NCI-H2171 treated with DMSO at 0.1 percent for 48 hours (cell line): ENCODE measurements at places on chromosomes 3 and 15.

GRCh38 chr3:103614719-103615118 is 1179.9 kb downstream of the ZPLD1 start:
- no peak for DNase-seq

GRCh38 chr3:24810881-24811280 is 316.2 kb upstream of the THRB start:
- DNase-seq: peak; percentile 8

- DNase-seq: no peak
Observed at GRCh38 chr3:24530471-24530870, 35.8 kb upstream of the THRB start.

- DNase-seq: no peak
Observed at GRCh38 chr15:52082197-52083036, 30.2 kb downstream of the BCL2L10 start.

DNA sequence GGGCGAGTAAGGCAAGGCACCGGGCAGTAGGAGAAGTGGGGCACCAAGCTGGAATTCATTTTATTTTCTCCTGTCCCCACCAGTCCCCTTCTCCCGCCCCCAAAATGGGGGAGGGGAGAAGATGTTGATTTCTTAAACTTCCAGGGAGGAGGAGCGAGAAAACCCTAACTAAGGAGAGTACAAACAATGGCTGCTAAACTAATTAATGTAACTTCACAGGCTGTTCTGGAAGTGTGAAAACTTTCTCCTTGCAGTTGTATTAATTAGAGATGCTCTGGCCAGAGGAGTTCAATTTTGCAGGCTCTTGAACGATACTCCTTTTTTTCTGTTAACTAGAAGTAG is 11.5 kb downstream of the ZIC4 start:
- DNase-seq: no peak

GRCh38 chr3:107588217-107588616 is 65.5 kb downstream of the BBX start:
- peak; percentile 87 for DNase-seq

- DNase-seq: no peak
Observed at GRCh38 chr3:13332740-13333139, 87.4 kb downstream of the NUP210 start.

DNA sequence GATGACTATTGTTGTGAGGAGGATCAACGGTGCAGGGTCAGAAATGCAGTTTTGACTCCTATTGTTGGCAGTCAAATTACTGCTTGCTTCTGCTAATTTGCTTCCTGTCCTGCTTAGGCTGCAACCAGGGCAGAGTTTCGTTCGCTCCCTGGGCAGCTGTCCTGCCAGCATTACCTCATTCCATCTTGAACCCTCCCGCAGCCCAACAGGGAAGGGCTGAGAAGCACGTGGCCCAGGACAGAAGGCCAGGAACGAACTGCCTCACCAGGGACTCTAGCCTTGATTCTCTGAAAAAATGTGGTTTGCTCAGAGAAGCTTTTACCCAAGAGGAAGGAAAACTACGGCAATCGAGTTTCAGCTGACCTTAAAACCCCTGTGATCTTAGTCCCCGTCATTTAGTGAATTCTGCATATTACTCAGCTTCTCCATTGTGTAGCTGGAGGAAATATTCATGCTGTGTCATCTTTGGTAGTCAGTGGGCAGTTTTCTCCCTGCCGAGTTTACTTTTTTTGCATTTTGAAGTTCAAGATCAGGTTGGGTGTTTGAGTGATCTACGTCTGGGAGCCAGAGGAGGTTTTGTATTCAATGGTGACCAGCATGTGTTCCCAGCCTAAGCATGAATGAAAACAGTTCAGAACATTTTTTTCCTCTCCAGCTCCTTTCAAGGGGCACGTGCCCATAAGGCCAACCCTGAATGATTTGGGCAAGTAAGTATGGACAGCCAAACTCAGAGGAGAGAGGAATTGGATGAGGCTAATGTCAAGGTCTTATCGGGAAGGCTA is 23.0 kb downstream of the TLNRD1 start:
- DNase-seq: no peak

DNA sequence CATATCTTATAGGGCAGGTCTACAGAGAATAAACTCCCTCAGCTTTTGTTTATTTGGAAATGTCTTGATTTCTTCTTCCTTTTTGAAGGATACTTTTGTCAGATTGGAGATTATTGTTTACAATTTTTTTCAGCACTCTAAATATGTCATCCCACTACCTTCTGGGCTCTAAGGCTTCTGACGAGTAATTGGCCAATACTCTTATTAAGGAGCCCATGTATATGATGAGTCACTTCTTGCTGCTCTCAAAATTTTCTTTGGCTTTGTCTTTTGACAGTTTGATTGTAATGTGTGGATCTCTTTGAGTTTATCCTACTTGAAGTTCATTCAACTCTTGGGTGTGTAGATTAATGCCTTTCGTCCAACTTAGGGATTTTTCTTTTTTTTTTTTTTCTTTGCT is 28.9 kb upstream of the CD200R1L start:
- DNase-seq: no peak

GRCh38 chr3:39573392-39573791 is 105.9 kb downstream of the MOBP start:
- no peak for DNase-seq

DNA sequence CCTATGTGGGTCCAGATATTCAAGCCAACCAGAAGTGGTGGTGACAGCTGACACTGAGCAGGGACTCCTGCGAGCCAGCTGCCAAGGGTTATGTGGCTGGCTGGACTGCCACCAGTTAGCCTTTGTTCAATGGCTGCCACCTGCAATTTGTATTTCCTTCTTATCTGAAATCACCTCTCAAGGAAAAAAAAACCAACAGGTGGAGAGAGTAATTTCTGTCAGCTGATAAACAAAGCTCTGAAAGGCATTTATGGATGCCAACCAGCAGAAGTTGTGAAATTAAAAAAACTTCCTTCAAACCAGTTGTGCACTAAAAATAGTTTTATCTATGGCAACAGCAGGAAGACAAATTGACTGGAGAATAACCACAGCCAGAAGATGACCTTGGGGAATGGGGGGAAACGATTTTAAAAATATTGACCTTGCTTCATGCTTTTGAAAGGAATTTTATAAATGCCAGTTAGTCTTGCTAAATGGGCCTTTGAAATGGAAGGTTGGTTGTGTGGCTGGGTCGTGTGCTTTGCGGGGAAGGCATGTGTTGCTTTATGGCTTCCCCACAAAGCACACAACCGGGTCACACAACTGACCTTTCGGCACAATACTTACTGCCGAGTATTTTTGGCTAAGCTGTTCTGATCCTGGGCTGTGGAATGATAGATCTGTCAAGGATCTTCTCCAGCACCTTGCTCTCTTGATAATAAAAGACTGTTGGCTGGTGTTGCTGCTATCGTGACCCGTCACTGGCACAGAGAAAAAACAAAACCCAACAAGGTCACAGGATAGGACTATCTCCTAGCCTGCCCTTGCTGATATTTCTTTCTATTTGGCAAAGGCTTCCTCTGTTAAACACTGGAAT is 3.5 kb downstream of the MYZAP start:
- DNase-seq: no peak

DNA sequence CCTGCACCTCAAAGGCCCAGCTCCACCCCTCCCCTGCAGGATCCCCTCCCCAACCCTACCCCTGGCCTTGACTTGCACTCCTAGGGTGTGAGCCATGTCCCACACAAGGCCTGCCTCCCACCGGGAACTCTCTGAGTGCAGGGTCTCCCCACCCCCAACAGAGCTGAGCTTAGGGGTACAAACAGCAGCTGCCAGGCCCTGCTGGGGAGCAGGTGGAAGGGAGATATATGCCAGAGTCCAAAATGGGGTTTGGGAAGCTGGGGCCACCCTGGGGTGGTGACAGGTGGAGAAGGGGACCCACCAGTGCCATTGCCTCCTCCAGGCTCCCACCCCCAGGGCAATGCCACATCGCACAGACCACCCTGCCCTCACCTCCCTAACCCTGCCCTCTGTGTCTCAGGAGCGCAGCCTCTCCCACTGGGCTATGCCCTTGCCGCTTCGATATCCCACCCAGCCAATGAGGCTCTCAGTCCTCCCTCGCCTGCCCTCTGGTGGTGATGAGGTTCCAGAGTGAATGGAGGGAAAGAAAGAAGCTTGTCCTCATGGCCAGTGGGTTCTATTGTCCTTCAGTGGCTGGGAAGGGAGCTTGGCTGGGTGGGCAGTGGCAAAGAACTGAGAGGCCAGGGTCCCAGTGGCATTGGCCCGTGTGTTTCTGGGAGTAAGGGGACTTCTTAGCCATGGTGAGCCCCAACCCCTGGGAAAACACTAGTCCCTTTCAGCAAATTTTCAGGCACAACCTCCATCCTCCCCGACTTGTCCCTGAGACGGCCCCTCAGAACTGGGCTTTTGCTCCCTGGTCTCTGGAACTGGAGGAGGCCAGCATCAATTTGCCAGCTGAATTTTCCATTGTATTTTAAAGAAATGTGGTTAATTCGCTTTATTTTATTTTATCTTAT is 46.8 kb downstream of the CYP11A1 start:
- DNase-seq: peak; percentile 63

DNA sequence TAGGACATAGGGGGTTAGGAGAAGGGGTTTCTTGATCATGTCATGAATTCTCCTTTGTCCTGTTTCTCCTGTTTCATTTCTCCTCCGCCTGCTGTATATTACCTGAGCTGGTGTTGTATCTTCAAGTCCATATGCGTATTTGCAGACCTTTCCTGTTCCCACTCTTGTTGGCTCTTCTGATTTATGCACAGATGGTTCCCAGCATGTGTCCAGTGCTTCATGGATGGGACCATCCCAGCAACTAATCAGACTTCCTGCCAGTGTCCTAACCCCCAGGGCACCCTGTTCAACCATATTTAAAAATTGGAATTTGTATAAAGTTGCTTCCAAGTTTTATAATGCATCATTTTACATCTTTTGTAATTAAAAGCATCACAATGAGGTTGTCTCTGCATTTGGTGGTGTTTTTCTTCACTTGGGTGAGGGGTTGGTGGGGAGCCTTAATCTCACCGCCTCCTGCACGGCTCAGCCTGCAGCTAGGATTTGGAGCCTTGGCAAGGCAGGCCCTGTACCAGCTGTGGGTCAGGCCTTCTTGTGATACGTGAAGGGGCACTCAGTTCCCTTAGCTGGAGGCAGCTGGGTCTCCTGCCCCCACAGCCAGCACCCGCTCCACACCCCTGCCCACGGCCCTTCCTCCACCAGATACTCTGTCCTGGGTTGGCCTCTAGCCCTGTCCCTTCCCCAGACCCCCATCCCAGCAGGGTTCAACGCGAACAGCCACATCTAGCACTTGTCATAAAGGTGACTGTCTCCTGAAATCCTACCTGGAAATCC is 72.0 kb upstream of the BLM start:
- peak; percentile 51 for DNase-seq

- DNase-seq: no peak
Observed at GRCh38 chr3:88131695-88132094, 18.1 kb upstream of the C3orf38 start.

DNA sequence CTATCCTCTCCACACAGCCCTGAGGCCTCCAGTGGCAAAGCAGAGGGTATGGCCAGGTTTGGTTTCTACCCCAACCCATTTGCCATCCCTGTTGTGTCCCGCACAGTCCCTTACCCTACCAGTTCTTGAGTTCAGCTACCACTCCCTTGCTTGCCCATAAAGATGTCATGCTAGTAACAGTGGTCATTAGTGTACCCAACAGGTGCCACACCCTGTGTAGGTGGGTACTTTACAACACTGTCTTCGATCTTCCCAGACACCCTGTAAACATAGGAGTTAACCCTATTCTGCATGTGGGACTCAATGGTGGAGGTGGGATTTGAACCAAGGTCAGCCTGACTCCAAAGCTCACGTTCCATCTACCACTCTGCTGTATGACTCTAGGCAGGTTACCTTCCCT is 23.2 kb downstream of the LINGO1 start:
- DNase-seq: no peak

DNA sequence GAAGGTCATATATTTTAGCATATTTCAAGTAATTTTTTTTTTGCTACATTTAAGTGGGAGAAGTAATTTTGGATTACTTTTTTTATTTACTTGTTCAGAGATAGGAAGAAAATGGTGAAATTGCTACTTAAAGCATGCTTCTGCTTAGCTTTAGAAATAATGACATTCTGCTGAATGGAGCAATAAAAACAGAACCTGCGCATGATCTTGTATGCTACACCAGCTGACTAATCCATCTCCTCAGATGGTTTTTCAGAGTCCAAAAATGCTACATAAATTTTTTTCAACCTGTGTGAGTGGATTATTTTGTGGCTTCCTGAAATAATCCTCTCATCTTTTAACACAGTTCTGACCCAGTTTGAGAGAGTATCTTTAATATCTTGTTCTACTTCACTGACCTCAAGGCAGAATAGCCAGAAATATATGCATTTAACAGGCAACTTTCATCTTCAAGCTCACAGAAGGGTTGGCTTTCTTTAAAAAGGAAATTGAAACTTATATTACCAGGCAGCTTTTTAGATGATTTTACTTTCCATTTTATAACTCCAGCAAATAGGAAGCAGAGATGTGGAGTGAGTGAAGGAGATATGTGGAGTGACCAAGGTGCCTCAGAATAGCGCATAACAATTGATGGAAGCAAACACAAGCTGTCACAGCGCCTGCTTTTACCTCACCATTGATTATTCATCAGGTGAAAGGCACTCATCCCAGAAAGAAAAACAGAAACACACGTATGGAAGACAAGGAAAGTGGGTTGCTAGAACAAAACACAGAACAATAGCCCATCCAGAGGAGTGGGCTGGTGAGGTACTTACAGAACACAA is 136.6 kb downstream of the TGFBR2 start:
- DNase-seq: no peak

- no peak for DNase-seq
Observed at GRCh38 chr3:127137113-127137512, 55.8 kb upstream of the PRR23E start.

GRCh38 chr3:87390821-87391220 is 114.4 kb upstream of the POU1F1 start:
- peak; percentile 55 for DNase-seq

- DNase-seq: no peak
Observed at GRCh38 chr3:147518465-147518864, 109.3 kb downstream of the ZIC1 start.

GRCh38 chr3:129116482-129116946 is 5.1 kb downstream of the RAB43 start:
- DNase-seq: no peak

- no peak for DNase-seq
Observed at GRCh38 chr15:85607842-85608241, 186.9 kb downstream of the KLHL25 start.

GRCh38 chr3:155753038-155753639 is 8.3 kb upstream of the PLCH1 start:
- peak; percentile 46 for DNase-seq

DNA sequence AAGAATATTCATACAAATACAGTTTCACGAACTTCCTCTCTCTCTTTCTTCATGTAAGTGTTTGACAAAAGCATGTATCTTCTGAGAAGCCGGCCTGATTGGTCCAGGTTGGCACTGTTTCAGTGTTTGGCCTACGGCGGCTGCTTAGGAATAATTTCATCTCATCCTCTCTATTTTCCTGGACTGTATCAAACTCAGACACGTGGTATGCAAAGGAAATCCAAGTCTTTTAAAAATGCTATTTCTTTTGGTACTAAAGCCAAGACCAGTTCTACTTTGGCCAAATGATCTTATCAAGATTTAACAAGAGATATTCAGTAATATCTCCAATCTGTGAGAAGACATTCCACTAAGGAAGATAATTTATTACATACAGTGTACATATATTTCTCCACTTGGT is 152.8 kb downstream of the TIGIT start:
- DNase-seq: no peak

GRCh38 chr3:106247902-106248684 is 379.3 kb upstream of the CBLB start:
- no peak for DNase-seq

GRCh38 chr3:15659254-15659975 is 57.9 kb downstream of the BTD start:
- DNase-seq: no peak
